Retinal pigment epithelial cell (primary cell): ENCODE measurements at places on chromosomes 6 and 20.
A peak's percentile ranks its signal among the peaks of the same experiment; 100 is the strongest.

DNA sequence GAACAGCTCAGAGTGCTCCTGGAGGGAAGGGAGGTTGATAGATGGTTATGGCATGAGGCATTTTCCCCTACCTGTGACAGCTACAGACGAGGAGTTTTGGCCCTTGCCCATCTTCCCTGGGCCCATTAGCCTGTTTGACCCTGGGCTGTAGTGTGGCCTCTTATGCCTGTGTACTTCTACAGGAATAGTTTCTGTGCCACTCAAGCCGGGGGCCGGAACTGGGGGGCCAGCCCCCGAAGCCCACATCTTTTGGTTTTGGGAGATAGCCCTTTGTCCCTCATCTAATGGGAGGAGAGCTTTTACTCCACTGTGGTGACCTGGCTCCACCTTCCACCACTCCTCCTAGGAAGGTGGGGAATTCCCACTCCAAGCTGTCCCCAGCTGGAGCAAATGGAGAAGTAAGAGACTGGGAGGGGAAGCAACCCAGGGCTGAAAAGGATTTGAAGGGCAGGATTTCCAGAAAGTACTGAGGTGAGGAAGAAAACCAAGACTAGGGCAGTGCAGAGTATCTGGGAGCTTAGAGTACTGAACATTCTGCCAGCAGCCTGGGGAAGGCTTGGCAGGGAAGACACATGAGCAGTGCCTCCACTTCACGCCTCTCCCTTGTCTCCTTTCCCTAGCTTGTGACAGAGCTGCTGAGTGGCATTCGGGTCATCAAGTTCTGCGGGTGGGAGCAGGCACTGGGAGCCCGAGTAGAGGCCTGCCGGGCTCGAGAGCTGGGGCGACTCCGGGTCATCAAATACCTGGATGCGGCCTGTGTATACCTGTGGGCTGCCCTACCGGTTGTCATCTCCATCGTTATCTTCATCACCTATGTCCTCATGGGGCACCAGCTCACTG is 6.9 kb downstream of the ABCC10 start:
- no peak for DNase-seq

- DNase-seq = no peak
Measured at GRCh38 chr6:138347864-138348263, 29.8 kb upstream of the SMIM28 start.

DNA sequence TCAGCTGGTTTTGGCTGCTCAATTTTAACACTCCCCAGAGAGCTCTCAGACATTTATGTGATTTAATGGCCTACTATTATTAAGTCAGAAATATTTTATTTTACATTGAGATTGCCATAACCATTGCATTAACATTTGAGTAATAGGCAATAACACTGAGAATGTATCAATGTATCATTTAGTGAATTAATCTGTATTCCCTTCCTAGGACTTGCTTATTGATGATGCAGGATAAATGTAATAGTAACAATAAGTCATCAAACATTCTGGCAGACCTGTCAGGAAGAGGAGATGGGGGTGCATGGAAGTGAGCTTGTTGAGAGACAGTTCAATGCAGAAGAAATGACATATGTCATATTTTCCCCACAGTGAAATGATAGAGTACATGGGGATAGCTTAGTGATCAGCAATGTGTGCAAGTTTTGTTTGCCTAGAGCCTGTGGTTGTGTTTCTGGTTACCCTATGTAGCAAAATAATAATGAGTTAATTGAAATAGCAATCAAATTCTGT is 458.9 kb downstream of the EYS start:
- DNase-seq = no peak

- no peak for DNase-seq
Measured at GRCh38 chr6:33547499-33547898, 32.6 kb downstream of the BAK1 start.

GRCh38 chr6:148445620-148446019 is 103.0 kb downstream of the SASH1 start:
- DNase-seq = peak; percentile 56

DNA sequence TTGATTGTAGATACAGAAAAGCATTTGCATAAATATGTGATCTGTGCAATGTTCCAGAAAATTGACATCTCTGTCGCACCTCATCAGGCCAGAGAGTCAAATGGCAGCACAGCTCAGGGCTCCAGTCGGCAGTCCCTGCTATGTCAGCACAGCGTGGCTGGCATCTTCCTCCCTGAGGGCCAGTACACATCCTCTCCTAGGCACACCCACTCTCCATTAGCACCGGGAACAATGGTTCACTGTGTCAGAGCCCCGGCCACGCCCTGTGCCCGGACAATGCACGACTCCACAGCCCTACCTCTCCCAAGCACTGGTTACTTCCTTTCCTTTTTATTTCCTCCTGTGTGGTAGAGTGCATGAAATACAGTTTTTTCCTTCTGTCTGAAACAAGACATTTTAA is 114.9 kb downstream of the FOXC1 start:
- DNase-seq = no peak

DNA sequence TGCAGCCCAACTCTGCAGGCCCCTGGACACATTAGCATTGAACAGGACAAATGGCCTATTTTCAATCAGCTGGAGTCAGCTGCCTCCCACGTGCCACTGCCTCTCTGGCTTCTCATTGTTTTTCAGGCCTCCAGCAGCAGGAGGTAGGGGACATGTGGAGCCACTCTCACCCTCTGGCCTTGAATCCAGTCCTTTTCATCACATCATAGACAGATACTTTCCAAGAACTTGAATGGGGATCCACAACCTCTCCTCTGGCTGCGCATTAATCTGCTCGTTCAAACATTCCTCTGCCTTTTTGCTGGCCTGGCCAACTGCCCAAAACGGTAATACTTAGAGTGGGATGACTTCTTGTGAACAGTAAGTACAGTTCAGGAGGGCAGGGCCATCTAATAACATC is 592.3 kb downstream of the PKHD1 start:
- no peak for DNase-seq

- DNase-seq = no peak
Measured at GRCh38 chr6:154891901-154892300, 103.2 kb upstream of the TIAM2 start.

GRCh38 chr6:73879501-73880293 is 183.7 kb downstream of the CD109 start:
- no peak for DNase-seq

DNA sequence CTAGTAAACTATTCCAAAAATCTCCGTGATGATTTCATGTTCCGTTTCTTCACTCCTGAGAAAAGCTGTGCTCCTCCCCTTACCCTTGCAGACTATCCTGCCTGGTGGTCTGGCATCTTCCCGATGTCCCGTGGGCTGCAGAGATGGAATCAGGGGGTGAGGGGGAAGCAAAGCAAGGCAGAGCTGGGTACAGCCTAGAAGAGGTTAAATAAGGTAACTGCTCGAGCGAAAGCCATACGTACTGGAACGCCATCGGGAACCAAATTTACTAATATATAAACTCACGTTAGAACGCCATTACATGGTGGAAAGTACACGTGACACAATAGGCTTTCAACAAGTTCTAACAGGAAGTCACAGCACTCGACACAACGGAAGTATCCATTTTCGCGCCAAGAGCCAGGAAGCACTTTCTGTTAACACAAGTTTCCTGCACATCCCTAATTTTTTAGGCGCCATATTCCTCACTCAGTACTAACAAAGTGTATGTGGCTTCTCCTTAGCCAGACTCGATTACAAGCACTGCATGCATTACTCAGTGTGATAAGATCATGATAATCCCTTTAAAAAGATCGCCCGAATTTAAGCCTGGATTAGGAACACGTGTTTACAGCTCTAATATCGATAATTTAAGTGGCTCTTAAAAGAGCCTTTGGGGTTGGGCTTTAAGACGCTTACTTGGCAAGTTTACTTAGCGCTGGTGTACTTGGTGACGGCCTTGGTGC is 101.6 kb upstream of the PRSS16 start:
- DNase-seq = peak; percentile 59

DNA sequence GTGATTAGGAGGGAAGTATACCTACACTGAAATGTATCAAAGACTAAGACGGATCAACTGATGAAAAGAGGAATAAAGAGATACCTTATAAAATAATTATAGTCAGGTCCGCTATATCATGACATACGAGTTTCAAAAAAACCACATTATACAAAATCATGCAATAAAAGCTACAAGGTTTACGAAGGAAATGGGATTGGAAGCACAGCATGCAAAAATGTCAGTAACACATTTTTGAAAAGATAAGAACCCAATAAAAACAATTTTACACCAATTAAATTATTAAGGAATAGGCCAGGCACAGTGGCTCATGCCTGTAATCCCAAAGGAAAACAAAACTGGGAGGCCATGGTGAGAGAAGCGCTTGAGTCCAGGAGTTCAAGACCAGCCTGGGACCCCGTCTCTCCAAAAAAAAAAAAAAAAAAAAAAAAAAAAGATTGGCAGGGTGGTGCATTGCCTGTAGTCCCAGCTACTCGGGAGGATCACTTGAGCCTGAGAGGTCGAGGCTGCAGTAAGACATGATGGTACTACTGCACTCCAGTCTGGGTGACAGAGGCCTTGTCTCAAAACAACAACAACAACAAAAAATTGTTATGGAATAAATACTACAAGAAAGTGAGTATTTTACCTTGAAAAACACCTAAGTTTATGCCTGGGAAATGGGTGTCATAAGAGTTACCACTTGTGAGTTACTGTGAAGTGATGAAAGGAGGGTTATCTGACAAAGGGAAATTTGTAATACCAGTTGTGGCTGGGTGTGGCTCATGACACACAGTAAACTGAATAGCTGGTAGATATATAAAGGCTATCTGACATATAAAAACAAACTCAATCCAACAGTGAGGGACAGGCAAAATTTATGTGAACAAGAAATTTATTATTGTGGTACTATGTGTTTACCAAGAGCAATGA is 45.2 kb downstream of the RANBP9 start:
- DNase-seq = no peak

DNA sequence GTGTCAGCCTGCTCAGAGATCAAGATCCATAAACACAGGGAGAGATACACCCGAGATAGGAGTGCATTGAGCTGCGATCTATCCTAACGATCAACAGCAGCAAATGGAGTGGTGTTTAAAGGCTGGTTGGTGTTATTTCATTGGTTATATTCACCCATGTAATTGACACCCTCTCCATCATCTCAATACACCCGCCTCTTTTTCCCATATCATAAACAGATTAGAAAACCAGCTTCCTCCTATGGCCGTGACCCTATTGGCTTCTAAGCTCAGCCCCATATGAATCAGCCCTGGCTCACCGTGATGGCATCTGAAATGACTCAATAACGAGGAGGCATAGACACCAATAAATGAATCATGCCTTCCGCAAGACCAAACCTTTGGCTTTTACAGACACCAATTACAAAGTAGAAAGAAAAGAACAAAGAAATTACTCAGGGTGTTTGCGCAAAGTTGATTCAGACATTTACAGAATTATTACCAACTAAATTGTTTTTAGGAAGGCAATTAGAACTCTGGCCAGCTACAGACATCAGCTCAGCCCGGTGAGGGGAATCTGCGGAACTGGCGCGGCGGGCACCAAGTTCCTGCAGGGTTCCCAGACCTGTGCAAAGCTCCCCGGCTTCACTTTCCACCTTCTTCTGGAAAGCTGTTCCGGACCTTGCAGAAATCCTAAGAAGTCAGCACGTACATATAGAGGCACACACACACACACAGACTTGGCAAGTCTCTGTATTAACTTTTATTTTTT is 11.5 kb downstream of the PMEPA1 start:
- DNase-seq = peak; percentile 98

- DNase-seq = no peak
Measured at GRCh38 chr6:31771992-31772358, 5.2 kb downstream of the VWA7 start.

- DNase-seq = no peak
Measured at GRCh38 chr20:4091490-4092479, 76.4 kb upstream of the RNF24 start.

DNA sequence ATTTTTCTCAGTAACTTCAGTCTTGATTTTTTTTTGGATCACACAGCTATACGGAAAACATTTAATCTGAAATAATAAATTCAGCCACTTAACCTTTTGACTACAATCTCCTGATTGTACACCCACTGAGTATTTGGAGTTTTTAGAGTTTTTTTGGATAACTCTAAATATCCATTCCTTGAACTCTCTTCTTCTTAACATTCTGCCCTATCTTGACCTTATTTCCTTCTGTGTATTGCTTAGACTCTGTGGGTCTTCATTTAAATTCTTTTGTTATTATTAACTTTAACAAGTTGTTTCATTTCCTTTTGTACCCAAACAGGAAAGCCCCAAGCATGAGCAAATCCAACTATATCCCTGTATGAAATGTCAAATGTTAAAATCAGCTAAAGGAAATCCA is 170.2 kb upstream of the PTCHD4 start:
- no peak for DNase-seq

DNA sequence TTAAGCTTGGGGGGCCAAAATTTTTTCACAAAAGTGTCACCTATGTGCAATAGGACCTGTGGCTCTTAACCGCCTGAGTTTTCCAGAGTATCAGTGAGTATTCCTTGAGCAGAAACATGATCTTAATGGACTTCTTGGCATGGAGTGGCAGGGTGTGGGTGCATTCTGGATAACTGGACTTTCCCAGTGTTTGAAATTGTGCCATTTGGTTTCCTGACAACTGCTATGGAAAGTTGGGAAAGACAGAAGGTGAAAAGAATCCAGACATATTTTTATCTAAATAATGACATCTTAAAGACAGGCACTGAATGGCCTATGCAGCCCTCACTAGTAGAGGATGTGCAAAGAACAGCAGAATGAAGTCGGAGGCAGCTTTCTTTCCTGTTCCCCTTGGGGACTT is 34.3 kb upstream of the ADTRP start:
- no peak for DNase-seq

DNA sequence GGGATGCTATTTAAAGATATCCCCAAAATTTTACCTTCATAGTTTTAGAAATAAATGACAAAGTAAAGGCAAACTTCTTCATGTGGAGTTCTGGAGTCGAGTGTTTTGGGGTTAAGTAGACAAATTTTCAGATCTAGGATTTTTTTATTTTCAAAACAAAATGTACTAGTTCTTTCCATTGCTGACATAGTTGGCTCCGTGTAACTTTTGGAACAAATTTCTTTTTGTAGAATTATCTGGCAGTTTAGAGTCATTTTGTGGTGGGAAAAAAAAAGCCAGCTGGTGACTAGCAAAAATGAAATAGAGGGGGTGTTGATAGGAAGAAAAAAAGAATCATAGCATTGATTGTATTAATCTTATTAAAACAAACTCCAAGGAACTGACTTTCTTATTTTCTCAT is 131.6 kb upstream of the TCF21 start:
- no peak for DNase-seq

GRCh38 chr6:22036699-22037098 is 260.1 kb downstream of the PRL start:
- DNase-seq = no peak

DNA sequence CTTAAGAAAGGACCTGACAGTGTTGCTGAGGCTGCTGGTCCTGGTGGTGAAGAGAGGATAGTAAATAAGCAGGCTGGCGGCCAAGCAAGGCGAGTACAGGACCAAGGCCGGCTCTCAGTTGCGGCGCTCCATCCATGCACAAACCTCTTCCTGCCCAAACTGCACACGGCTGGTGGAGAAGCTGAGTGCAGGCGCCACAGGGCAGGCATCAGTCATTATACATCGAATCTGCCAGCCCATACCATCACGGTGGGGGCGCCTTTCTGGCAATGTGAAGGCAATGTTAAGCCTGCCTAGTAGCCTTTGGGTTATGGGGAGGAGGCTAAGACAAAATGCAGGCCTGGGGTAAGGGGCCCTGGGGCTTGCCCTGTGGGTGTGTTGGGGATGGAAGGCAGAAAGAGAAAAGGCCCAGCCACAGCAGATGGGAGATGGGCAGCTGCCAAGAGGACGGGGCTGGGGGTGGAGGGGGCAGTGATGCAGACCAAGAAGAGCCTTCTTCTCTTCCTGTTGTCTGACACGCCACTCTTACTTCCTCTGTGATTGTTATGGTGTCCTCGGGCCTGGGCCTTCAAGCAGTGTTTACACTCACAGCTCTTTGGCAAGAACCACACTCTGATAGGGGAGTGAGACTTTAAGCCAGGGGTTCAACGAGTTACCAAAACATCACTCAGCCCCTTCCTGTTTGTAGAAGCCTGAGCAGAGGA is 20.3 kb upstream of the KCNK16 start:
- no peak for DNase-seq
